Femur (tissue), 1 donor: ENCODE measurements at places on chromosomes 1 and 21.
A peak's percentile ranks its signal among the peaks of the same experiment; 100 is the strongest.

DNA sequence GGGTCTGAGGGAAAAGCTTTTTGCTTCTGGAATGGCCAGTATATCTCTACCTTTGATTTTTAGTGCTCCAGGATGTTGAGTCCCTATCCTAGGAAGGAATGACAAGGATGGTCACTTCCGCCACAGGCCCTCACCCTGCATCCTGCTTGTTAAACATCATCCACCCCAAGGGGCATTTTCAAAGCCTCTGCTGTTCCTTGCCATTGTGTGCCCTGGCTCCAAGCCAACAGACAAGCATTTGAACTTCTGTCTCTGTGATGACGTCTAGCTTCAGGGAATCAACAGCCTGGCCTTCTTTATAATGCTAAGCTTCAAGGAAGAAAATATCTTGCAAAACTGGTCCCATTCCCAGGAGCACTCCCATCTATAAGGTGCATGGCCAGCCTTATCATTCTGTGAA lies 12.3 kb upstream of the JAM2 start:
- peak; percentile 29 for DNase-seq

- no peak for DNase-seq
These were observed 54.3 kb downstream of the CD247 start for GRCh38 chr1:167463875-167464575.

GRCh38 chr1:186790101-186790500 lies 38.6 kb upstream of the PLA2G4A start:
- no peak for DNase-seq

DNA sequence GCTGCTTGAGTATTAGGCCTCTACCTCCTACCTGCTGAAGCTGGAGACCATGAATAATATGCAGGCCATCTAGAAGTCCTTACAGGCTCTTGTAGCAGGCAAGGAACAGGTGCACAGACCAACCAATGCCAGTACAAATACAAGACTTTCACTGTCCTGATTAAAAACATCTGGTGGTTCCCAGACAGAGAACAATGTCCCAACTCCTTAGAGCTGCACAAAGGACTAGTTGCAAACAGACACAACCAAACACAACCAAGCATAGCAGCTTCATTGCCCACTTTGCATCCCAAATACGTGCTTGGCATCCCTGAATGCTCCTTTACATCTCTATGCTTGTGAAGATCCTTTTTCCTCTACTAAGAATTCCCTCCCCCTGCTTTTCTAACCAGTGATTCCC lies 98.1 kb upstream of the CXADR start:
- DNase-seq: no peak

DNA sequence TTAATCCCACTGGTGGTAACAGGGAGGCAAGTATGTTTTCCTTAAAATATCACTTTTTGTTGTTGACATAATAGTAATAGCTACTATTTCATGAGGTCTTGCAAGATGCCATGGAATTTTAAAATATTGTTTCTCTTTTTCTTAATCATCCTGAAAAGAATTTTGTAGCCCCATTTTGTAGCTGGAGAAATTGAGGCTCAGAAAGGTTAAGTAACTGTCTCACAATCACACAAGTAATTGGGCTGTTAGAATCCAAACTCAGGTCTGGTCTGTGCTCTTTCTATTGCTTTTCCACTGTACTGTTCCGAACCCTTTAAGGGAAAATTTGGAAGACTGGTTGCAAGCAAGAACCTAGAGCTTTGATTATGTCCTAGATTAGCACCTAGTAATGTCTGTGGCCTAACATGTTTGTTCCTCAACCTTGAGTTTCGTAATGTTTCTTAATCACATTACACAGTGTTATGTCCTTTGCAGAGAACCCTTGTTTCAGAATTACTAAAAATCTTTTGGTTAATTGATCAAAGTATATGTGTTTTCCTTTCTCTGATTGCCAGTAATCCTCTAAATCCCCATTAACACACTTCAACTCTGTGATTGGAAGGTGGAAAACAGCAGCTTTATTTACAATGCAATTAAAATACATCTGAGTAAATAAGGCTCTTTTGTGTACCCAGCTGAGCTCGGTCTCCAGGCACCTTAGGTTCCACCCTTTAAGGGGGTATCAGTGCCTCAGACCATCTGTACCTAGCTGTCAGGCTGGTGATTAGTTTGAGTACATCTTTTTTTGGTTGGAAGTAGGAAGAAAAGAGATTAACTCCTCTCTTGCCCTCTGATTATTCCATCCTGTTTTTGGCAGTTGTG lies 10.4 kb downstream of the LRRC42 start:
- no peak for DNase-seq
